Stimulated activated CD8-positive, alpha-beta memory T cell treated with anti-CD3 and anti-CD28 coated beads, Interleukin-15, amount 100 ng/mL, for 4 hours (primary cell): ENCODE measurements at places on chromosomes 11 and 22.

DNA sequence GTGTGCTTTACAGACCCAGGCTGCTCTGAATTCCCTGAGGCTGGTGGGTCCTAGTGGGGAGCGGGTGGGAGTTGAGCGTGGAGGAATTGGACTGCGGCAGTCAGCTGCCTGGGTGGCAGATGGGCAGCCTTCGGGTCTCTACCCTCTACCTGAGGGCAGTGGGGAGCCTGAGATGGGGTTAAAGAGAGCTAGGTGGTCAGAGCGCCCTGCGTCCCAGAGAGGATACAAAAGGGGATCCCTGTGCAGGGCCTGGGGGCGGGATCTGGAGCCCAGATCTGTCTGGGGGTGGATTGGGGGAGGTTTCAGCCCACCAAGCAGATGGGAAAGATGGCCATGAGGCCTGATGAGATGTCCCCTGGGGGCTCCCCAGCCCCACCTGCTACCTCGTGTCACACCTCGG lies 18.2 kb downstream of the KCTD17 start:
- no peak for DNase-seq

- no peak for DNase-seq
Observed at GRCh38 chr22:49827271-49827852, 311 bp downstream of the BRD1 start.

- DNase-seq = no peak
Observed at GRCh38 chr22:40345815-40346184, 500 bp upstream of the ADSL start.

DNA sequence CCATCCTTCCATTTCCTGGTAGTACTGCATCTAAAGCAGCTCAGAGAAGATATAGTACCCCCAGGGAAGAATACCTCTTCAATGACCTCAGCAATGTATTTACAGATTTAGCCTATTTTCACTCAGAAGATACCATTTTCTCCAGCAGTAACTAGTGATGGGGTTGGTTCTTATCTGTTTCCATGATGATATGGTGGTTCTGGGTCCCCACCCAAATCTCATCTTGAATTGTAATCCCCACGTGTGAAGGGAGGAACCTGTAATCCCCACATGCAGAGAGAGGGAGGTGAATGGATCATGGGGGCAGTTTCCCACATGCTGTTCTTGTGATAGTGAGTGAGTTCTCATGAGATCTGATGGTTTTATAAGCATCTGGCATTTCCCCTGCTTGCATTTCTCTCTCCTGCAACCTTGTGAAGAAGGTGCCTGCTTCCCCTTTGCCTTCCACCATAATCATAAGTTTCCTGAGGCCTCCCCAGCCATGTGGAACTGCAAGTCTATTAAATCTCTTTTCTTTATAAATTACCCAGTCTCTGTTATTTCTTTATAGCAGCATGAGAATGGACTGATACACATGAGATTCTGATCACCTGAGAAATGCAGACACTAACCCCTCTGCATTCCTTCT lies 139.2 kb downstream of the CCDC81 start:
- no peak for DNase-seq

GRCh38 chr11:70343636-70344035 lies 54.7 kb upstream of the CTTN start:
- no peak for DNase-seq

GRCh38 chr11:115164774-115165173 lies 339.4 kb downstream of the CADM1 start:
- DNase-seq = no peak

GRCh38 chr11:2989006-2989405 lies 3.1 kb downstream of the NAP1L4 start:
- no peak for DNase-seq

DNA sequence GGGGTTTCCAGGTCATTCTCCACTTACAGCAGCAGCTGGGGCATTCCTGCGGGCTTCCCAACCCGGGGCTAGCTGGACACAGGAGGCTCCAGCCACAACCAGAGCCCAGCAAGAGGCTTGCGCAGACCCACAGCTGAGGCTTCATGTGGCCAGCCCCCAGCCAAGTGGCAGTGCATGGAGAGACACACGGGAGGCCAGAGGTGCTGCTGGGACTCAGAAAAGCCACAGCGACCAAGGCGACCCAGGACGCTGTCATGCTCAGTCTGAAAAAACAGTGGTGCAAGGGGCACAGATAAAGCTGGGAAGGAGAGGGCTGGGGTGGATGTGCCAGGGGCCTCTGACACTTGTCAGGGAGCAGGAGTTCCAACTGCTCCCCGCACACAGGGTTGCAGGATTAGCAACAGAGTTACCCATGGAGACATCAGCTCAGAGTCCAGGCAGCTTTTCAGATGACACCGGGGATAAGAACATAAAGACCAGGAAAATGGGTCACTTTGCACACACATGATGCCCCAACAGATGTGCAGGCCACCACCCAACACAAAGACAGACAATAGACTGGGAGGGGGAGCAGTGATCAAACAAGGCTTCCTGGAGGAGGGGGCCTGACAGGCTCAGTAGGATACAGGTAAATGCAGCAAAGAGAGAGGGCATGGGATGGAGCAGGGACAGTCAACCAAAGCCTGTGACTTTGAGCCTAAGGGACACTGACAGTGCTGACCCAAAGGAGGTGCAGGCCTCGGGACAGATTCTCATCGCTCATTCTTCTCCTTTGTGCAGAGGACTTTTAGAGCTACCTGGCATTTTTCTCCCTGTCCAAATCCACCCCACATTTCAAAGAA lies 6.9 kb upstream of the NEAT1 start:
- no peak for DNase-seq

GRCh38 chr11:62556108-62556874 lies 9.7 kb upstream of the AHNAK start:
- DNase-seq = peak; percentile 61

- no peak for DNase-seq
Observed at GRCh38 chr22:41838842-41839618, 6.1 kb downstream of the SREBF2 start.

GRCh38 chr11:86143087-86144030 lies 74.5 kb upstream of the PICALM start:
- no peak for DNase-seq

- no peak for DNase-seq
Observed at GRCh38 chr22:50621356-50621880, 6.5 kb downstream of the ARSA start.

DNA sequence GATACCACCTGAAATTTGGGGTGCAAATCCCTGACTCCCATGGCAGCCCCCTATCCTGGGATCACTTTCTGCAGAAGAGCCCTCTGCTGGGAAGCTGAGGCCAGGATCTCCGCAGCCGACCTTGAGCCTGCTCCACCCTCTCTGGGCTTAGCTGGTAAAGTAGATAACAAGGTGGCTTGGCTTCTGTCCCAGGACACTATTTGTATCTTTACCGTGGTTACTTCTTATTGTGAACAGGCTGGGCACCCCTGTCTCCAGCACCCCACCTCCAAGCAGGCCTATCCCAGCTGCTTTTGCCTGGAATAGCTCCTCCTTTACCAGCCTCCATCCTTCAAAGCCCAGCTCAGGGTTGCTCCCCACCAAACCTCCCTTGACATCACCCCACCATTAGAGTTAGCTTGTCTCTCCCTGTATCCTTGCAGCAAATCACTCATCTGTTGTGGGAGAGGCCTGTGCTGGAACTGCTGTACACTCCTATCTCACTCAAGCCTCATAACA lies 35.2 kb upstream of the P2RY2 start:
- DNase-seq = no peak

DNA sequence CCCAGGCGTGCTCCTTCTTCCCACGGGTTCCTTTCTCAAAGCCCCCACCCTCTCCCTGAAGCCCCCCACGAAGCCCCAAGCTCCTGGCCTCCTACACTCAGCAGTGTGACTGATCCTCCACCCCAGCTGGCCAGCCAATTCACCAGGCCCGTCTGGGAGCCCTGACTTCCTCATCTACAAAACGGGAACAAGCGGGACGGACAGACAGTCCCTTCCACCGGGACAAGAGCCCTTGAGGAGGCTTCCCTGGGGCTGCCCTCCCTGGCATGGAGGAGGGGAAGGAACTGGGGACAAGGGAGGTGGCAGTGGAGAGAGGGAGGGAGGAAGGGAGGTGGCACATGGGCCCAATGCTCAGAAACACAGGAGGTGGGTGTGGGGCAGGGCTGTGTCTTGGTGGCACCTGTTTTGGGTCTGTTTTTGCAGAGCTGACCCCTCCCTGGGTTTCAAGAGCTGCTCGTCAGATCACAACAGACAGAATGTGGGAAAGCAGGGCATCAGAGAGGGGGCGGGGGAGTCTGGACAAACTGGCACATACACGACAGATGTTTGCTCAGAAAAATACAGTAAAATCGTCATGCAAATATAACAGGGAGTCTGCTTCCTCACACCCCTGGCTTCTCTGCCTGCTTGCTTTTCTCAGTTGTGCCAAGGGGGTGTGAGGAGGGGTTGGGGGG lies 56.8 kb downstream of the ELFN2 start:
- DNase-seq = no peak

- DNase-seq = no peak
Observed at GRCh38 chr22:28950617-28951411, 67.4 kb downstream of the ZNRF3 start.

- no peak for DNase-seq
Observed at GRCh38 chr11:104995001-104995408, 26.6 kb upstream of the CASP4 start.

- no peak for DNase-seq
Observed at GRCh38 chr11:113673550-113674396, 32.3 kb downstream of the TMPRSS5 start.

DNA sequence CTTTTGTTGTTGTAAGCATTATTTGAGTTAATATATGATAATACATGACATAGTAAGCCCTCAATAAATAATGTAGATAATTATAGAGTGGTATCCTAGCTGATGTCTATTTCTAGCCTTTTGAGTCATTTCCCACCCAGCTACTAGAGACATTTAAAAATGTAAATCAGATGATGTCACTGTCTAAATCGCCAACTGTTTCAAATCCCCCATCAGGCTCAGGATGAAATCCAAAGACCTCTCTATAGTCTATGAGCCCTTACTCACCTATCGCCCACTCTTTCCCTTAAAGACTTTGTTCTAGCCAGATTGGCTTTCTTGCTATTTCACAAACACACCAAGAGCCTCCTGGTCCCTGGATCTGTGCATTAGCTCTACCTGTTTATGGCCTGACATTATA lies 135.4 kb upstream of the PLET1 start:
- DNase-seq = no peak

DNA sequence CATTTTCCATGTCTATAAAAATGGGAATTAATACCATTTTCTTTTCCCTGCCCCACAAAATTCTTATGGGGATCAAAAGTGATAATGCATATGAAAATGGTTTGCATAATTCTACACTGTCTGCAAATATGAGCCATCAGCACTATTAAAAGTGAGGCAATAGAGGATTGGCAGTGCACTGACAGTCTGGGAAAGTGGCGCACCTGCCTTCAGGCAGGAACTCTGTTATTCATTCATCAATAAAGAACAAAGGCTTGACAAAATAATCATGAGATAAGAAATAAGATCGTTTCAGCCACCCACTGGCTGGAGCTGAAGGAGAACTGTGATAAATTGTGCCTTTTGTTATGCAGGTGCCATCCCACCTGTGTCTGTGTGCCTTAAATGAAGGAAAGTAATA lies 49.5 kb downstream of the ARFGAP2 start:
- DNase-seq = no peak

DNA sequence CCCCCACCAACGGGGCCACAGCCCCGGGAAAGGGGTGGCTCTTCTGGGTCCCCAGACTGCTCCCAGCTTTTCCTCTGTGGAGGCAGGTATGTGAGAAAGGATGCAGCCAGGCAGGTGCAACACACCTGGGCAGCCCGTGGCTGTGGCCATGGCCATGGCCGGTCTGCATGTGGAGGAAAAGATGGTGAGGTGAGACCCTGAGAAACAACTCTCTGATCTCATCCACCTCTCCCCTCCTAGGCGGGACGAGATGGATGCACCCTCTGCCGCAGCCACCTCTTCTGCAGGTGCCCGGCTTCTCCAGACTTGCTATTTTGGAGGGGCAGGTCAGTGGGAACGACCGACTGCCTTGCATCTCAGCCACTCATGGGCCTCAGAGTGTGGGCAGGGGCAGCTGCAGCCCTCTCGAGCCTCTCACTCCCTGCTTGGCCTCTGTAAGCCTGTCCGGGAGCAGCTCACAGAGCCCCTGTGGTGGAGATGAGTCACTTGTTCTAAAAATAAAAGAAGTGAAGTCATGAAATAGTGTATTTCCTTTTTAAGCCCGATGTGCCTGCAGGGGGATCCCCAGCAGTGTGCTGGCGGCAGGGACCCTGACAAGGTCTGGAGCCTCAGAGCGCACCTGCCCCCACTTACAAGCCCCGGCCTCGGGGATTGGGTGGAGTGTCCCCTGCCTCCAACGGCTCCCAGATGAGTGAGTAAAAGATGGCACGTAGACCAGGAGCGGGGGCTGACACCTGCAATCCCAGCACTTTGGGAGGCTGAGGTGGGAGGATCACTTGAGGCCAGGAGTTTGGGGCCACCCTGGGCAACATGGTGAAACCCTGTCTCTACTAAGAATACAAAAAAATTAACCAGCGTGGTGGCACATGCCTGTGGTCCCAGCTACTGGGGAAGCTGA lies 10.7 kb downstream of the SMIM38 start:
- DNase-seq = peak; percentile 18

DNA sequence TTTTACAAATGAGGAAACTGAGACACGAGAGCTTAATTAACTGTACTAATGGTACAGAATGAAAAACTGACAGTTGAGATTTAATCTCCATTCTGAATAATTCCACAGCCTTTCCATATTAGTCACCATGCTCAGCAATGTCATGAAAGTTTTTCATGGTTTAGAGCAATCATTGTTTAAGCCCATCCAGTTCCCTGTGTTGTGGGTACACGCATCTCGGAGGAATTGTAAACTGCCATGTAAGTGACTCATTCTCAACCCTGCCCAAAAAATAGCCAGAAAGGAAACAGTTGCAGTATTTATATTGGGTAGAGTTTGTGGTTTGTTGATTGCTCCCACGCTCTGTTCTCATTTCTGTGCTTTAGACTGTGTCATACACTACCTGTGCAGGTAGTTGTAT lies 1790.8 kb downstream of the LRRC4C start:
- no peak for DNase-seq

DNA sequence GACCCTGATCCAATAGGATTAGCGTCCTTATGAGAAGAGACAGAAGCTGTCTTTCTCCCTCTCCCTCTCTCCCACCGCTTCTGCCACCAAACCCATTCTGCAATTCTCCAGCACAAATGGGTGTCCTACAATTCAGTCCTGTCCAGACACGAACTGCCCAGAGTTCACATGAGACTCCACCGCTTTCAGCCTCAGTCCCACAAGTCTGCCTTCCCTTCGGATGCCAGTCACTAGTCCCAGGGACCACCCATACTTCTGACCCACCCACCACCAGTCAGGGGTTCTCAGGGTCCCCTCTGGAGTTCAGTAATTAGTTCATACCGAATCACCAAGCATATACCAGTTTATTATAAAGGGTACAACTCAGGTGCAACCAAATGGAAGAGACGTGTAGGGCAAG lies 73.6 kb downstream of the TRIM29 start:
- DNase-seq = no peak

DNA sequence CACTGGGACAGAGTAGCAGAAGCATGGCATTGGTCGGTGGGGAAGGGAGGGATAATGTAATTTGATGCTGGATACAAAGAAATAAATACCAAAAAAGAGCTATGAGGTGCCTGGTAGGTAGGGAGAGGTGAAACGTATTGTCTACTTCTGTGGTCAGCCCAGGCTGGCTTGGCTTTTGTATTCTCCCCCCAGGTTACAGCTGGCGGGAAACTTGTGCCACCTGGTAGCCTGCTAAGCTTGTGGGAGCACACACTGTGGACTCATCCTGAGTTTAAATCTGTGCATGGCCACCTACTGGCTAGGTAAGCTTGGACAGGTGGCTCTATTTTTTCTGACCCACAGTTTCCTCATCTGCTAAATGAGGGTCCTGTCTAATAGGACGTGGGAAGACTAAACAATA lies 165.2 kb upstream of the E2F8 start:
- DNase-seq = no peak
